ENCODE measurements at places on chromosomes 6 and 20. TPM values are rescaled to one million over a fixed set of nuclear protein-coding genes. Genes with fewer than 3 reads are reported as not detected.

The TRIM31 gene
- polyA plus RNA-seq, result not detected

The HACE1 gene
- 8.0 TPM for polyA plus RNA-seq

The TMC2 gene
- not detected for polyA plus RNA-seq

The AGER gene
- 1.4 TPM for polyA plus RNA-seq

The ZNF184 gene
- polyA plus RNA-seq, result 3.8 TPM

The GABRR1 gene
- polyA plus RNA-seq, result not detected

The TMEM244 gene
- polyA plus RNA-seq, result not detected

- peak; percentile 41 for DNase-seq
These were observed 2.5 kb downstream of the SMIM13 start for GRCh38 chr6:11096109-11096508.

- DNase-seq, result no peak
These were observed 168.9 kb downstream of the FRK start for GRCh38 chr6:115891750-115892149.

DNA sequence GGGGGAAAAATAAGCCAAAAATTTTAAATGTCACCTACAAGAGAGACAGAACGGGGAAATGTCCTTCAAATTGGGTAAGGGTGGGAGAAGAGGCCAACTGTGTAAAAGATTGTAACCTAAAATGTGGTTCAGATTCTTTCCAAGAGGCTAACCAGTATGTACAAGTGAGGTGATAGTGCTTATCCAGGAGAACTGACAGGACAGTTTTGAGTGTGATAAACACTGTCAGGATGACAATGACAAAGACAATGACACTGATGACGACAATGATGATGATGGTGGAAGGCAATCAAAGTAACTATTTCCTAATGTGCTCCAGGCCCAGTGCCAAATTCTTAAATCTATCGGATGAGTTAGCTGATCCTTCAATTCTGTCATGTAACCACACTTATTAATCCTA, 57.3 kb downstream of the TASP1 start:
- no peak for DNase-seq

GRCh38 chr20:23661002-23661429, 23.3 kb upstream of the CST3 start:
- no peak for DNase-seq

GRCh38 chr6:89542081-89542857, 96.3 kb downstream of the LYRM2 start:
- no peak for DNase-seq

DNA sequence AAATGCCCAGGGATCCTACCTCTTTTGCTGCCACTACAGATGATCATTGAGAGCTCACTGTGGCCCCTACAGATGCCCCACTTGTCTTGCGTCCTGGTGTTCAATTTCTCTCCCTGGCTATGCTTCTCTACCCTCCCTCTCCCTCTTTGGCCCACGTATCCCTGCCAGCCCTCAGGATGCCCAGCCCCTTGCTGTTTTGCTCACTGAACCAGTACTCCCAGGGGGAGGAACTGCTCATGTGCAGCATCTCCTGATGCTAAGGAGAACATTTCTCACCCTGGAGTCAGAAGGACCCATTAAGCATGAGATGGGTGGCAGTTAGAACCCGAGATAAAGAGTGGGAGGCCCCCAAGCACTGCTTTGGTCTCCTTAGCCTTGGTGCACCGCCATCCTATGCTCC, at the start of gene WFDC9:
WFDC9 (minus strand) TSS at position 101 of the 400 bp plus-strand sequence. CDS start 21,103 bp downstream, outside the sequence.
- no peak for DNase-seq

- DNase-seq, result no peak
These were observed 29.6 kb upstream of the DNAAF9 start for GRCh38 chr20:3436864-3437574.

GRCh38 chr6:137148306-137149034, 25.0 kb downstream of the IL22RA2 start:
- peak; percentile 63 for DNase-seq

DNA sequence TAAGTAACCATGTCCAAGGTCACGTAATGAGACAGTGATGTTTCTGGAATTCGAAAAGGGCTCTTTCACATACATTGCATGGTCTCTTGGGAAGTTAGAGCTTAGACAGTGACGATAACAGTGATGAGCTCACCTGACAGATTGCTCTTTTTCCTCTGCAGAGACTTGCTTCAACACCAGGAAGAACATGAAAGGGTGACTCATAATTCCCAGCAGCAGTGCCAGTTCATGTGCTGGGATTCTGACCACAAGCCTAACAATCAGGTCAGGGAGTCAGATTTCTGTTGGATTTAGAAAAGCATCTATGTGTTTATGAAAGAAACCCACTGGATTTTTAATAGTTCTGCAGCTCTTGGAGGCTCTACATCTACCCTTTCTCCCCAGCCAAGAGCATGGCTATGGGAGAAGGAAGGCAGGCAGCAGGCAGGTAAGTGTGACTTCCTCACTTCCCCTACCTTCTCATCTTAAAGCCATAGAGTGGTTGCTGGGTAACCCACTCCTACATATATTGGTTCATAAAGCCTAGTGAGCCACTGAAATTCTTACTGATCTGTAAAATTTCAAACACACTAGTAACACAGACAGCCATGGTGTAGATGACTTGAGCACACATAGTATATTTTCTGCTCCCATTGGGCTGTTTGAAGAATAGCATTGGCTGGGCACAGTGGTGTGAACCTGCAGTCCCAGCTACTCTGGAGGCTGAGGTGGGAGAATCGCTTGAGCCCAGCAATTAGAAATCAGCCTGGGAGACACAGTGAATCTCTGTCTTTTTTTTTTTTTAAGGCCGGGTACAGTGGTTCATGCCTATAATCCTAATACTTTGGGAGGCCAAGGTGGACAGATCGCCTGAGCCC, 44.4 kb upstream of the LOC128125822 start:
- DNase-seq, result peak; percentile 96

GRCh38 chr6:111565326-111566221, 40.1 kb downstream of the TRAF3IP2 start:
- no peak for DNase-seq

DNA sequence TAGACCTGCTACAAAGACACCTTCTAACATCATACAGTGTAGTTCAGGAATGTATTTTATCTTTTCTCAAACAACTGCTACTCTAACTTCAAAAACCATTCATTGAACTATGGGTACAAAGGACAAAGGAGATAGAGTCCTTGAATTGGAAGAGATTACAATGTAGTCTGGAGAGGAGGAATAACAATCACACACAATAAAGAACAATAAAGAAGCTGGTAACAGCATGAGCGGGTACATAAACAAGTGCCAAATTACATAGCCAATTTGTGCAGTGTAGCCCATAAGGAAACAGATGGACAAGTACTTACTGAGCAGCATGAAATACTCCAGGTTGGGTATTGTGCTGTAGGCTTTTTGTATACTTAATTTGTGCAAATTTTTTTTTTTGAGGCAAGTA, 44.3 kb downstream of the OSTM1 start:
- DNase-seq, result no peak

DNA sequence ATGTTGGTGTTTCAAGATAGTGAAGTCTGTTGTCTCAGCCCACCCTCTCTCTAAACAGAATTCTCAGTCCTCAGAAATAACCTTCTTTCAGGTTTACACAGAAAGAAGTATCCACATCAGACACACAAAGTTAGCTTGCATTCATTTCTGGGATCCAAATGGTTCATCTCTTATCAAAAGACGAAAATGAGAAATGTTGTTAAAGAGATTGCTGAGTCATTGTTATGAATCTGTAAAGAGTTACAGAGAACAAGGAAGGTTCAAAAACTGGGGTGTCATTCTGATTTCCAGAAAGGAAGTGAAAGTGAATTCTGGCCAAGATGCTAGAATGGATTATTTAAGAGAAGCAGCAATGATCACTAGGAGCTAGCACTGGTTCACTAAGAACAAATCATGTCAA, 90.5 kb upstream of the ATXN1 start:
- DNase-seq, result no peak

DNA sequence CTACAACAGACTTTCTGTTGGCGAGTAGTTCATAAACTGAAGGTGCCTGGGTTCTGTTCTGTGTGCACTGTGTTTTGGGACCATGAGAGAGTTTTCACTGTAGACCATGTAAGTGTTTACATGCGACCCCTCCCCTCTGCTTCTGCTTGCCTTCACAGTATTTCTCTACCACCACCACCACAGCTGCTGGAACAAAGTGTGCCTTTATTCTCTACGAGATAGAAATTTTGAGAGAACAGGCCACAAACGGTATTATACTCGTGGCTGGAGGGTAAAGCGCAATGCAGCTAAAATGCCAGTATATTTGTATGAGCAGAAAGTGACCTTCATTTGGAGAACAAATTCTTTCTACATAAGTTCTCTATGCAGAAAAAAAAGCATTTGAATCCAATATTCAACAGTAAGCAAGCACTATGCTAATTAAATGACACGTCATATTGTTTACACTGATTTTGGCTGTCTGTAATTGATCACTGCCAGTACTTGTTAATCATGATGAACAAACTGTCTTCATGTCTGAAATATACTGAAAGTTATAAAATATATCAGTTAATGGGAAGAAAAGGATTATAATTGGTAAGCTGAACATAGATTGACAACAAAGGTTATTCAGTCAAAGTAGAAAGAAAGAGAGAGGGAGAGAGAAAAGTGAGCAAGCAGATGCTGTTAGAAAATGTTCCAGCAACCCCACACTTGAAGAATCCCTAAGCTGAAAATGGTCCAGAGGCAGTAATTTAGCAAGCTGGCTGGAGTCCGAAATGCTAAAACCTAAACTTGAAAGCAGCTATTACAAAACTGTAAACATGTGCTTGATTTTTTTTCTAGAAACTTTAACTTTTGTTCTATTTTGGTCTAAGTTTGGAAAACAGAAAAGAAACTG, 8.8 kb downstream of the CLDN20 start:
- DNase-seq, result peak; percentile 34

Data from GM23248 (cell line).